Activated T-cell treated with anti-CD3 and anti-CD28 coated beads for 4 hours (primary cell): ENCODE measurements at places on chromosomes 13 and 19.

DNA sequence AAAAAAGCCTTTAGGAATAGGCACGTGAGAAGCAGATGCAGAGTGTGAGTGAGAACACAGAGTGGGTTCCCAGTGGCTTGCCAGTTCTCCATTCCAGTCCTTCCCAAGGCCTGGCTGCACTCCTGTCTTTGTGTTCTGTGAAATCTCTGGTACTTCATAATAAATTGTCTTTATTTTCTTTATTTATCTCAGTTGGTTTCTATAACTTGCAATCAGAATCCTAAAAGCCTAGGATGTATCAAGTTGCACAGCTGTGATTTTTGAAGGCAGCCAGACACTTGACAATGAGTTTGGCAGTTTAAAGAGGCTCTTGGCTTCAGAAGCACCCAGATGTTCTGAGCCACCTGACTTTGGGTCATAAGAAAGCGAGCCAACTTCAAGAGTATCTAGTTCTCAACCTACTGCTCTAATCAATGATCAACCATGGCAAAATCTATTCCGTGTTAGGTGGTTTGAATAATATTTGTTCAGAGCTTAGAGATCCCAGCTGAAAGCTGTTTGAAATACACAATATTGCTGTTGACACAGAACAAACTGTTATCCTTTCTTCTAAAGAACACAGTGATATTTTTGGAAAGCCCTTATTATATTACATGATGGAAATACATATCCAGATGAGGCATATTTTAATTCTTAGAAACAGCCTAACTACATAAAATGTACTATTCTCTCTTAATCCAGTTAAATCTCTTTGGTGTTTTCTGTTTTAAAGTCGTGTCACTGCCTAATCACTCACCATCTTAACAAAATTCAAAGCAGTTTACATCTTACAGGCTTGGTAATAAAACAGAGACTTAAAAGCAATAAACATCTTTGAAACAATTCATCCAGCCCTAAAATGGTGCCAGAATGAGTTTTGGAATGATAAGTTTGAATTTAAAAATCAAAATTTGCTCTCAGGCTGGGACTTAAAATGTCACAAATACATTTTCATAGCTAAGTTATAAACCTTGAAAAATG lies 483.0 kb upstream of the NBEA start:
- no peak for DNase-seq

- DNase-seq: no peak
Observed at GRCh38 chr19:35883882-35884281, 15.5 kb downstream of the APLP1 start.

GRCh38 chr13:58587183-58587582 lies 955.6 kb downstream of the PCDH17 start:
- no peak for DNase-seq

DNA sequence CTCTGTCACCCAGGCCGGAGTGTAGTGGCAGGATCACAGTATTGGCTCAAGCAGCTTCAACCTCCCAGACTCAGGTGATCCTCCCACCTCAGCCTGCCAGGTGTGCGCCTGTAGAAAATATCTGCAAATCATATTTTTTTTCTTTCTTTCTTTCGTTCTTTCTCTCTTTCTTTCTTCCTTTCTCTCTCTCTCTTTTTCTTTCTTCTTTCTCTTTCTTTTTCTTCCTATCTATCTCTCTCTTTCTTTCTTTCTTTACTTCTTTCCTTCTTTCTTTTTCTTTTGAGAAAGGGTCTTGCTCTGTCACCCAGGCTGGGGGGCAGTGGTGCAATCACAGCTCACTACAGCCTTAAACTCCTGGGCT lies 16.3 kb upstream of the IGSF23 start:
- no peak for DNase-seq

GRCh38 chr13:41018602-41018948 lies 541 bp downstream of the ELF1 start:
- DNase-seq: no peak

DNA sequence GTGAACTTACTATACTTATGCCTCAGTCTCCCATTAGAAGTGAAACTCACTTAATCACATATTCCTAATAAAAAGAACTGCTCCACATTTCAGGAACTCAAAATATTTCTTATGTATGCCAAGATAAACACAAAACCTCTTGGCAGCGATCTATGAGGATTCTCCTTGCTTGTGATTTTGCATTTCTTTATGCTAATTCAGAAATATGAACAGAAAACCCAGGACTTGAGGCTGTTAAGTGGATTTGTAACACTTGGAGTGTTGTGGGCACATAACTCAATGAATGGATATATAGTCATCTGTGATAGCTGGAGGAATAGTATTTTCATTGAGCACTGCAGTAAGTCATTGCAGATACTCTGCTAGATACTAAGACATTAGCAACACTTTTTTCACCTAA lies 5.6 kb upstream of the KATNAL1 start:
- DNase-seq: no peak

DNA sequence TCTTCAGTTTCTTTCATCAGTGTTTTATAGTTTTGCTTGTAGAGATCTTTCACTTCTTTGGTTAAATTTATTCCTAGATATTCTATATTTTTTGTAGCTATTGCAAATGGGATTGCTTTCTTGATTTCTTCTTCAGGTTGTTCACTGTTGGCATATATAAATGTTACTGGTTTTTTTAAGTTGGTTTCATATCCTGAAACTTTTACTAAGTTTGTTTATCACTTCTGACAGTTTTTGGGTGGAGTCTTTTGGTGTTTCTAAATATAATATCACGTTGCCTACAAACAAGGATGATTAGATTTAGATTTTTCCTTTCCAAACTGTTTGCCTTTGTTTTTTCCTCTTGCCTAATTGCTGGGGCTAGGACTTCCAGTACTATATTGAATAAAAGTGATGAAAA lies 109.7 kb downstream of the PAN3 start:
- DNase-seq: no peak

DNA sequence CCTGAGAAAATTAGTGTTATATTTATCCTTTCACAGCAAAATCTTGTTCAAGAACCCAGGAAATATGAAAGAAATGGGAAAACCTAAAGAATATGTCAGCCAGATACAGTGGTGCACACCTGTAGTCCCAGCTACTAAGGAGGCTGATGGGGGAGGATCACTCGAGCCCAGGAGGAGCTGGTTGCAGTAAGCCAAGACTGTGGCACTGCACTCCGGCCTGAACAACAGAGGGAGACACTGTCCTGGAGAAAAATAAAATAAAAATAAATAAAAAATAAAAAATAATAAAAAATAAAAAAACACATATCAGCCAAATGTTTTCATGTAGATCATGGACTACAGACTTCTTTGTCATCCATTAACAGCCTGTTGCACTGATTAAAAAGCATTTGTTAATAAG lies 244.8 kb upstream of the KLHL1 start:
- DNase-seq: no peak

DNA sequence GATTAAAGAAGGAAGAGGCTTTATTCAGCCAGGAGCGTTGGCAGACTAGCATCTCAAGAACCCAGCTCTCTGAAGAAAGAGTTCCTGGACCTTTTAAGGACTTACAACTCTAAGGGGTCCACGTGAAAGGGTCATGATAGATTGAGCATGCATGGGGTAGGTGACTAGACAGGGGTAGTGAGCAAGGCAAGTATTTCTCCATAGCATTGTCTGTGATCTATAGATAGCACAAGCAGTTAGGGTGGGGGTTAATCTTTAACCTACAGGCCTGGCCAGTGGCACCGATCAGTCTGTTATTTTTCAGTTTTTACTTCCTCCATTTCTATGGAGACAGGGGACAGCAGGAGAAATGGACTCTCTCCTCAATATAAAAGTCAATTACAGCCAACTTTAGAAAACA lies 983.7 kb downstream of the SLITRK1 start:
- DNase-seq: no peak

DNA sequence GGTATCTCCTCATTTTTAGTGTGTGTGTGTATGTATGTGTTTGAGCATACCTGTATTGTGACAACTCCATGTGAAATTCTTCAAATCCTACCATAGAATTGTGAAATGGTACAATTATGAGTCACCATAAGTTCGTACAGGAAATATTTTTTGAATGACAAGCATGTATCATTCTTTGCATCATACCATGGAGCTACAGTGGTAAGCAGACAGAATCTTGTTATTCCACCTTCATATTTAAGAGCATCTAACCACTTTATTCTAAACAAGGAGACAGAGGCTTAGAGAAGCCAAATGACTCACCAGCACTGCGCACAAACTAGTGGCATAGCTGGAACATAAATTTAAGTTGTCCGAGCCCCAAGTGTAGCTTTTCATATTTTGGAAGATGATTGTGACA lies 4.5 kb upstream of the EPSTI1 start:
- DNase-seq: no peak

DNA sequence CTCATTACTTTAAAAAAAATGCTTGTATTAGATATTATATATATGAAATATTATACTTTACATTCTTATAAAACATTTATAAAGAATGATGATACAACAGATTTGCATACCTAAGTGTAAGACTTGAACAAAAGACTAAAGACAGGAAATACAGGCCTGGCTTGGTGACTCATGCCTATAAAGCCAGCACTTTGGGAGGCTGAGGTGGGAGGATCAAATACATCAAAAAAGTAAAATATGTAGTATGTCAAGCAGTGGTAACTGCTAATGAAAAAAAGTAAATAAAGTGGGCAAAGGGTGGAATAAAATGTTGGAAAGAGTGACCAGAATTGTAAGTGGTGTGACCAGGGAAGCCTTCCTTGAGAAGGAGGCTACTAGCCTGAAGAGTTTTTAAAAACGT lies 133.7 kb downstream of the GGACT start:
- no peak for DNase-seq

DNA sequence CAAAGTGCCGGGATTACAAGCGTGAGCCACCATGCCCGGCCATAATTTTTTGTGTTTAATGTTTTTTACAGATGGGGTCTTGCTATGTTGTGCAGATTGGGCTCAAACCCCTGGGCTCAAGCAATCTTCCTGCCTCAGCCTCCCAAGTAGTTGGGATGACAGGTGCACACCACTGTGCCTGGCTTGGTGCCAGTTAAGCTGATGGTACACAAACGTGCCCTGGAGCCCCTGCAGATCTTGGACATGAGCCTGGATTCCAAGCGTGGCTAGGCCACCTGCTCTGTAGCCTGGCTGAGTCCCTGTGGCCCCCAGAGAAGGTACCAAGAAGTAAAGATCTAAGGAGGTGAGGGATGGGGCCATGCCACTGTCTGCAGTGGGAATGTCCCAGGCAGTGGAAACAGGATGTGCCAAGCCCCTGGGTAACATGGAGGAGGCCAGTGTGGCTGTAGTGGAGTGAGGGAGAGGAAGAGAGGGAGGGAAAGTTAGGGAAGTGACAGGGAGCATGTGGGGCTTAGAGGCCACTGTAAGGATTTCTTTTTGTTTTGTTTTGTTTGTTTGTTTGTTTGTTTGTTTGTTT lies 7.0 kb downstream of the PRODH2 start:
- no peak for DNase-seq

- no peak for DNase-seq
Observed at GRCh38 chr13:95641291-95642027, 3.0 kb downstream of the DZIP1 start.

DNA sequence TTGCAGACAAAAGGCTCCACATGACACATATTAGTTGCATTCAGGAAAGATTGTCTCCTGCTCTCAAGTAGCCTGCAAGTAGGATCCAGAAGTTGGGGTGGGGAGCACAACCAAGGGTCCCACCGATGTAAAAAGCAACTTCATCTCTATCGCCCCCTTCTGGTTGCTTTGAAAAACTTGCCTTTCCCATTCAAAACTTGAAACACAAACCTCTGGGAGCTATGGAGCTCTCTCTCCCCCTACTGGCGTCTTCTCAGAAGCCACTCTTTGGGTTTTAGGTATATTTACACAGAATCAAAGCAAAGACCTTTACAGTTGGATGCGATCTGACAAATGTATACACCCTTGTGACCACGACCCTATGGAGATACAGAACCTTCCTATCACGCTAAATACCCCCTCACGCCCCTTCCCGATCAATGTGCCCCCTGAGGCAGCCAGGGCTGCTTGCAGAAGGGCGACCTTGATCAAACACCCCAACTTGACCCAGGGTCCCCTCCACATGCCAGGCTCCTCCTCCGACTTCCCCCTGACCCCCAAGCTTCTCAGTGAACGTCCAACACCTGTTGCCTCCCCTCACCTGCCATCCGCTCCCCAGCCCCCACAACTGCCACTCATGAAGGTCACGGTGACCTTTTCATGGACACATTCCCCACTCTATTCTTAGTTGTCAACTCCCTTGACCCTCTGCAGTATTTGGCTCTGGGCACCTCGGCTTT lies 10.1 kb downstream of the NOSIP start:
- peak; percentile 60 for DNase-seq

GRCh38 chr13:21938636-21939035 lies 267.8 kb downstream of the FGF9 start:
- DNase-seq: no peak

- DNase-seq: no peak
Observed at GRCh38 chr13:51976890-51977289, 34.4 kb downstream of the ATP7B start.

- no peak for DNase-seq
Observed at GRCh38 chr13:112840472-112841302, 128.3 kb upstream of the MCF2L start.

GRCh38 chr19:49489601-49490167 lies 2.3 kb downstream of the RPL13A start:
- no peak for DNase-seq

DNA sequence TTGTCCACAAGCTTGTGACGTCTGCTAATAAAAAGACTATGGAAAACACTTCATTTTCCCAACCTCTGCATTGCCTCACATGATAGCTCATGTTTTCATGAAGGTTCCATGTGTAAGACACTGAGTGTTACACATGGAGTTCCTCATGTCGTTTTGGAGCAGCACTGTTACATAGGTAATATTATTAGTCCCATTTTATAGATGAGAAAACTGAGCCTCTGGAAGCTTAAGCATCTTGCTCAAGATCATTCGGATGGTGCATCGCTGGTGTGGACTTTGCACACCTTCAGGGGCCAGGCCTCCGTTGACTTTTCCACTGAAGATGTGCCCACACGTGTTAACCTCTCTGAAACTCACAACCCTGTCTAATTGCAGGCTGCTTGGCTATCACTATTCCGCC lies 743.4 kb downstream of the UQCRFS1 start:
- no peak for DNase-seq

GRCh38 chr13:64272681-64273080 lies 2857.0 kb upstream of the PCDH20 start:
- no peak for DNase-seq

DNA sequence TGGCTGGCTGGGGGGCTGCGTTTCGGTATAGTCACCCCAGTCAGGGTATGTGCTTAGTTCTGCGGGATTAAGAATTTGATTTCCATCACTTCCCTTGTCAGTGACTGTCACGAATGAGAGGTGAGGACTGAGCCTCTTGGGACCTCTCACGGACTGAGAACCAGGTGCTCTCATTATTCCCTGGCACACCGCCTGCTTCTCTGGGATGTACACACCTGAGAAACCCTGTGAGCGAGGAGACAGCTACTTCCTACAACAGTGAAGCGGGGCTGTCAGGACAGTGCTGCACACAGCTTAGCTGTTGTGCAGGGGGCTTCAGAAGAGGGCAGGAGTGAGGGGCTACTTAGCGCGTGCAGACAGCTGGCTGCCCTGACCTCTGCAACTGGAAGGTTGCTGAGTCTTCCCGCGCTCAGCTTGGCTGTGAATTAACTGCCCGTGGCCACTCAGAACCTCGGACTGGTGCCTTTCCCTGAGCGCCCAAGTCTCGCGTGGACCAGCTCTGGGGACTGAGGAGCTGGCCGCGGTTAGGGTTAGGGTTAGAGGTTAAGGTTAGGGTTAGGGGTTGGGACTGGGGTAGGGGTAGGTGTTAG lies 65.3 kb upstream of the MCF2L start:
- no peak for DNase-seq
